ENCODE measurements at places on chromosomes 16 and 17.

- no peak for DNase-seq
Observed at GRCh38 chr16:73371584-73372319, 323.8 kb upstream of the ZFHX3 start.

GRCh38 chr16:57377080-57377841 lies 5.0 kb downstream of the CX3CL1 start:
- no peak for DNase-seq

DNA sequence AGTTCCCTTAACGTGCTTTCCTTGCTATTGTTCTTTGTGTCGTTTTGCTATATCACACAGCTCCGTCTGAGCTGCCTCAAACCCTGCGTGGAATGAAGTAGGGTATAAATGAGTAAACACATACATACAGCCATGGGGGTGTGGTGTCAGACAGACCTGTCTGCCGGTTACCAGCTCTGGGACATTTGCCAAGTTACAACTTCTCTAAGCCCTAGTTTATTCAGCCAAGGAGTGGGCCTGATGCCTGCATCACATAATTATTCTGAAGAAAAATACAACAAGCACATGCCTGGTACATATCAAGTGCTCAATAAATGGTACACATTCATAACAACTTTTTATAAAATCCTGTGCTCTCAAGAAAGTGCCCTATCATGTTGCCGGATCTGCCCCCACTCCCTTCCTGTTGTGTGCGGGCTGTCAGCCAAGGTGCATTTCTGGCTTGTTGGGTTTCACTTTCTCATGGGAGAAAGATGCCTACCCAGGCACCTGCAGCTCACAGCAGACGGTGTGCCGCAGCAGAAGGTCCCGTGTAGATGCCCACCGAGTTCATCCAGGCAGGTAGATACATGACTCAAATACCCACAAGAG lies 30.5 kb downstream of the SMPD3 start:
- no peak for DNase-seq

- no peak for DNase-seq
Observed at GRCh38 chr16:78743556-78743955, 644.1 kb downstream of the WWOX start.

DNA sequence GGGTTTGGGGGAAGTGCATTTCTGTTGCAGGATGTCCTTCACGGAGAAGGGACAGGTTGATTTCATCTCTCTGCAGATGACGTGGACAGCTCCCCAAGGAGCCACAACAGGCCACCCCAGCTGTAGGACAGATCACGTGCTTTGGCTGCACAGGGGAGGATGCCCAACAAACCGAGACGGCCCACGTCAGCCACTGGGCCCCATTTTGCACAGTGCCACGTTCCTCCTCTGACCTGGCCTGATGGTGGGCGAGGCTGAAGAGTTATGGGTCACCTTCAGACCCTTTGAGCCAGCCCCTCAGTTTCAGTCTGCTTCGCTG lies 9.0 kb upstream of the RHBDL3 start:
- no peak for DNase-seq

- DNase-seq, result no peak
Observed at GRCh38 chr16:85564277-85565051, 48.7 kb upstream of the GSE1 start.

- DNase-seq, result no peak
Observed at GRCh38 chr17:80374039-80374731, 40.8 kb upstream of the ENDOV start.

GRCh38 chr17:41689497-41690299 lies 1.0 kb downstream of the EIF1 start:
- no peak for DNase-seq

GRCh38 chr17:40485851-40486521 lies 15.4 kb downstream of the TNS4 start:
- DNase-seq, result no peak

DNA sequence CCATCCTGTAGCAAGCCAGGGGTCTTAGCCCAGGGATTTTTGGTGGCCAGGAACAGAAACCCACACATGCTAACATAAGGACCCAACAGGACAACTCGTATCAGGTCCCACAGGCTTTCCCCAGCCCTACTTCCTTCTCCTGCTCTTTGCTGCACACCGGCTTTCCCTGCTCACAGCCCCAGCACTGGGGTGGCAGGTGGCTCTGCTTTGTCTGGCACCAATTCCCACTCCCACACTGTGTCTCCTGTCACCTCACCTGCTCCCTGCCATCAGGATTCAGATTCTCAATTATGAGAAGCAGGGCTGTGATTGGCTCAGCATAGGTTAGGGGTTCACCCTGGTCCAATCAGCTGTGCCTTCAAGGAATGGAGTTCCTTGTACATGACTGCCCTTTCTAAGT lies 94.1 kb downstream of the TMEM132E start:
- DNase-seq, result no peak

GRCh38 chr17:71067669-71068407 lies 898.5 kb downstream of the KCNJ2 start:
- DNase-seq, result no peak

DNA sequence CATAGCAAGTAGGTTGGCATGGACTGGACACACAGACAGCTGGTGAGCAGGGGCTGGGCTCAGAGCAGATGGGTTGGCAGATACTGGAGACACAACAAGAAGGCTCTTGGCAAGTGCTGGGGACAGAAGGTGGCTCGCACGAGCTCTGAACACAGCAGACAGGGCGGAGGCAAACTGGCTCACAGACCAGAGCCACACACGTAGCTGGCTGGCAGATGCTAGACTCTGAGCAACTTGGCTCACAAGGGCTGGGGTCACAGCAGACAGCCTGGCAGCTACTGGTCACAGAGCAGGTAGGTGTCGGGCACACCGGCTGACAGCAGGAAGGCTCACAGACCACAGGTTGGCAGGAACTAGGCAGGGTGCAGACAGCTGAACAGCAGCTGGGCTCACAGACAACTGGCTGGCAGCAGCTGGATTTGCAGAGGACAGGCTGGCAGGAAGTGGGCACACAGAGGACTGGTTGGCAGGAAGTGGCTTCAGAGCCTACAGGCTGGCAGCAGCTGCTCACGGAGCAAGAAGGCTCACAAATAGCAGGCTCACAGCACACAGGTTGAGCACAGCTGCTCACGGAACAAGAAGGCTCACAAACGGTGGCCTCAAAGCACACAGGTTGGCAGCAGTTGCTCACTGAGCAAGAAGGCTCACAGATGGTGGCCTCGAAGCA lies 725 bp downstream of the KRTAP16-1 start:
- DNase-seq, result no peak

DNA sequence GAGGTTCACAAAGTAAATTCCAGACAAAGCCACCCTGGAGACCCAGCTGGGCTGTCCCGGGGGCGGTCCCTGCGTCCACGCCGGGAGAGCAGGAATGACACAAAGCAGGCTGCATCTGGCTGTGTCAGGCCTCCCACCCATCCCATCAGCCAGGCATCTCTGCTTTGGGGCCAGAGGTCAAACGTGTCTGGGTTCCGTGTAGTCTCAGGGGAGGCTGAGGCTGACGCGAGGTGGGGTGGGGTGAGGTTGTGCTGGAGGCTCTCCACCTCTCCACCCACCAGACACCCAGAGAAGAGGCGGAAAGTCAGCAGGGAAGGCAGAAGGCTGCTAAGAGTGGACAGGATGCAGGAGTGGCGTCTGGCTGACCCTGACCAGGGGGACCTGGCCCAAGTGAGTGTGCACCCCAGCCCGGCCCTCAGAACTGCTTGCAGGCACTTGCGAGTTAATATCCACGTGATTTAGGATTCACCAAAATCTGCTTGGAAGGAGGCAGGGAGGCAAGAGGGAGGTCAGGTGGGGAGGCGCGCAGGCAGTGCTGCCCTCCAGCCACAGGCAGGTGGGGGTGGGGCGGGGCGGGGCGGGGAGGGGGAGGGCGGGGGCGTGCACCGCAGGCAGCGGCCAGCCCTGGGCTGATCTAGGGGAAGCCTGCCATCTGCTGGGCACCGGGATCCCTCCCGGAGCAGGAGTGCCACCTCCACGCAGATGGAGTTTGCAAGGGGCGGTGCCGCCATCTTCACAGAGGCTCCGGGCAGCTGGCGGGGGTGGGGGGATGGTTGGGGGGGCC lies 44.3 kb downstream of the TBC1D16 start:
- no peak for DNase-seq

DNA sequence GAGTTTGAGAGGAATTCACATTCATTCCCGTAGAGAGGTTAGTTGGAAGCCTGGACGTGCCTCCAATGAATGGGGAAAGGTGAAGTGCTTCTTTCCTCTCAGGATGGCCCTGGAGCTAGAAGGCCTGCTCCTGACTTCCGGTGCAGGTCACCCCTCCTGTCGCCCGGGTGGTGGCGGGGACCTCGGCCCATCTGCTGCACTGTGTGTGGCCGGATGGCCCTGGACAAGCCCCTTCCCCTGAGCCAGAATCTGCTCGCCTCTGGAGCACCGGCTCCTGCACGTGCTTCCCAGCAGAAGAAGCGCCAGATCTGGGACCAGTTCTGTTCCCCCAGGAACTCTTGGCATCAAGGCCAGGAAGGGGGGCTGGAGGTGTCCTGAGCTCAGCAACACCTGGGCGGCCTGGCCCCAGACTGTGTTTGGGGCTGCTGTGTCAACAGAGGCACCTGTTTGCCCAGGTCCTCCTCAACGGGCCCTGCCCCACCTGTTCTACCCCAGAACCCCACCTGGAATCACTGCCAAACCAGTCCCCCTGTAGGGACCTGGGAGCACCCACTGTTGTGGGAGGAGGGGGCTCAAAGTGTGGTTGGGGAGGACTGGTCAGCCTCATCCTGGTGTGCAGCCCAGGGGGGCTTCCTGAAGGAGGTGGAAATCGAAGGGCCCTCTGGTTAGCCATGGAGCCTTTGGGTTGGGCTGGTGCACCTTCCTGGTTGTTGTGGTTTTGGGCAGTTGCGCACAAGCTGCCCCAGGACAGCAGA lies 5.1 kb upstream of the PERCC1 start:
- DNase-seq, result no peak

DNA sequence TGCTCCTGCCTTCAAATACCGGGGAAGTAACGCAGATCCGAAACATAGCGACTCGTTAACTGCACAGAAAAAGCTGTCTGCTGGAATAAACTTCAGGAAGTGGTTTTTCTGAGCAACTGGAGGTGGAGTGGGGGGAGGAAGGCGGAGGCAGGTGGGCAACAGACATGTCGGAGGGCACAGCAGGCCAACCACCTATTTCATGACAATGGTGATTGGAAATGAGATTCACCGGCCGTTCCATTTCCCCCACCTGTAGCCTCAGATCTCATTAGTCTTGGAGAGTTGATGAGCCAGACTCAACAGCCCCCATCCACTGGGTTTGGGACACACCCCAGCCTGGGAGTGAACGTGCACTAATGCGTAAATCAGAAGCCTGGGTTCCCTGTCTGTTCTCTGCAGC lies 7.7 kb upstream of the PECAM1 start:
- DNase-seq, result no peak

DNA sequence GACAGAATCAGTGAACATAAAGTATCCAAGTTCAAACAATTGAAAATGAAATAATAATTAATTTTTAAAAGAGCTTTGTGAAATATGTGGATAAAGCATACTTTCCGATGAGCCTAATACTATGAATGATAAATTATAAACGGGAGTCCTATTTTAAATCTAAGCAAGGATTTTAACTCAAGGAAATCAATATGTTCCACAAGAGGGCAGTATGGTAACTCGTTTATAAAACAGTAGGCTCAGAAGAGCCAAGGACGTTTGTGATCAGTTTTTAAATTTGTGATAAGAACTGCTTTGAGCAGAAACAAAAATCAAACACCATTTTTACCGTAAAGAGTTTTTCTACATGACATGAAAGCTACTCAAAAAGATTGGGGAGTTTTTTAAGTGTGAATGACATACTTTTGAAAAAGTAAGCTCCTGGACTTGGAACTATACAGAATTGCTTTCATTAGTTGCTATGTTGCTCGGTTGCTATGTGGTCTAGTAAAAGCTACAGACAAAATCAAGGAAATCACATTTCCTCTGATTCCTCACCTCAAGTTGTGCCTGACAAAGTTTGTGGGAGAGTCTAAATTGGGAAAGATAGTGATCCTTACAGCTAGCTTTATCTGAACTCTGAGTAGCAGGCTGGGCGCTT lies 11.8 kb upstream of the TEKT1 start:
- no peak for DNase-seq

DNA sequence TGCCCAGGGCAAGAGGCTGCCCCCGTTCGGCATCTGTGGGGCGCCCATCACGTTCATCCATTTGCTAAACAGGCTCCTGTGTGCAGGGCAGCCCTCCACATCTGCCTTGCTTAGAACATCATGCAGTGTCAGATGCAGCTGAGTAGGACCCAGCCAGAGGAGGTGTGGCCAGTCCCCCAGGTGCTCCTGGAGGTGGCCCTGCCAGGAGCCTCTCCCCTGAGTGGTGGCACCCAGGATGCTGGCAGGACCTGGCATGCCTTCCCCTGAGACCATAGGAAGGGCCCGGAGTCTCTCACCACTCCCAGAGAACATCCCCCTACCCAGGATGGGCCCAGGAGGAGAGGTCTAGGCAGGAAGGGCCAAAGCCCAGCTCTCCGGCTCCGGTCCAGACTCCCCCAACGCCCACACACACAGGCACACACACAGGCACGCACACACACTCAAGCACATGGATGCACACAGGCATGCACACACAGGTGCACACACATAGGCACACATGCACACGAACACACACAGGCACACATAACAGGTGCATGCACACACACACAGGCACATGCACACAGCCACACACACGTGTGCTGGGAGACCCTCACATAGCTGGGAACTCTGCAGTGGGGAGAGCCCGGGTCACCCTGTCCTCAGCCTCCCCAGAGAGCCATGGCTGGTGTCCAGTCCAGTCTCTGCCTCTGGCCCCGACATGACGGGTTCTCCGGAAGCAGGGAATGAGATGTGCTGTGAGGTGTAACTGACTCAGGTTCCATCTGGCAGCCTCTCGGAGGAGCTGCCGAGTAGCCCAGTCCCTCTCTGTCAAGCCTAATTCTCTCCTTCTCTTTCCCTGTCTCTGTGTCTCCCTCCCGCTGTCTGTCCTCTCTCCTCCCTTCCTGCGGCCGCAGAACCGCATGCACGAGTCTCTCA lies 74.6 kb downstream of the AMFR start:
- no peak for DNase-seq

DNA sequence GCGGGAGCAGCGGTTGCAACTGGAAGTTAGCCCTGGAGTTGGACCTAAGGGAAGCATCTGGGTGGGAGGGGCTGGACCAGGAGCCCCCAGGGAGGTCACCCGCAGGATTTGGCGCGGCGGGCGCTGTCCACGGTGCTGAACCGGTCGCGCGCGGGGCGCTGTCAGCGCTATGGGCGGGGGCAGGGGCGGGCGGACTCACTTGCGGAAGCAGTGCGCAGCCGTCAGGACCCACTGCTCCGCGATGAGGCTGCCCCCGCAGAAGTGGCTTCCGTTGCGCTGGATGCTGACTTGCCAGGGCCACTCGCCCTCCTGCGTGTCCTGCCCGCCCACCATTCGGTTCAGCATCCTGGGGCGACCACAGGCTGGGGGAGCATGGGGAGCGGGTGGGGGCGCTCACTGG lies 4.5 kb downstream of the PRSS27 start:
- DNase-seq, result peak; percentile 28

All from left renal pelvis (tissue), 4 donors.